ENCODE measurements at places on chromosomes 3 and 15. TPM values are rescaled to one million over a fixed set of nuclear protein-coding genes. Genes with fewer than 3 reads are reported as not detected.
A peak's percentile ranks its signal among the peaks of the same experiment; 100 is the strongest.

ECE2 gene
- not detected for total RNA-seq

FBXL22 gene
- total RNA-seq = 10.9 TPM

CXCR6 gene
- not detected for total RNA-seq

GRCh38 chr3:3714572-3714971 is 84.7 kb upstream of the LRRN1 start:
- DNase-seq = no peak

- peak; percentile 14 for DNase-seq
These were observed 80.9 kb upstream of the PRTG start for GRCh38 chr15:55823699-55824340.
